Transverse colon (tissue), 4 donors: ENCODE measurements at places on chromosomes 6 and 20.
A peak's percentile ranks its signal among the peaks of the same experiment; 100 is the strongest.

DNA sequence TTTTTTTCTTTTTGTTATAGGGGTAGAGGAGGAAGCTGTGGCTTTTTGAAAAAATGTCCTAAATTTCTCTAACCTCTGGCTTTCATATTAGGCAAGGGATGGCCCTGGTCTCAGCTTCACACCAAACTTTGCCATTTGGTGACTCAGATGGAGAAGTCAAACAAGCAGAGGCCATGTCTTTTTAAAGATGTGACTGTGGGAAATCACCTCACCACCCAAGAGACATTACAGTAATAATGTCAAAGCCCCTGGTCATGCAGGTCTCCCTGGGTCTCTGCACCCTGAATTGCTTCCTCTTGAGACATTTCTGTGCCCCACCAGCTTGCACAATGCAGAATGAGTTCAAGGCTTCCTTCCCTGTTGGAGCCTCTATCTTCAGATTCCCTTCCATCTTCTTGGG is 39.5 kb upstream of the ADGRF5 start:
- H3K27me3 ChIP-seq = no peaks in the 10 kb centered on the region
- H3K4me3 ChIP-seq = no peak overlapping the region
- DNase-seq = no peak
- H3K27ac ChIP-seq = no peak overlapping the region
- H3K4me1 ChIP-seq = no peaks in the 10 kb centered on the region

- no peaks in the 10 kb centered on the region for H3K27me3 ChIP-seq
- no peak overlapping the region for H3K4me3 ChIP-seq
- H3K27ac ChIP-seq = no peak overlapping the region
- H3K36me3 ChIP-seq = no peaks in the 10 kb centered on the region
Measured at GRCh38 chr6:72967329-72967728, 258.0 kb downstream of the KHDC1L start.

DNA sequence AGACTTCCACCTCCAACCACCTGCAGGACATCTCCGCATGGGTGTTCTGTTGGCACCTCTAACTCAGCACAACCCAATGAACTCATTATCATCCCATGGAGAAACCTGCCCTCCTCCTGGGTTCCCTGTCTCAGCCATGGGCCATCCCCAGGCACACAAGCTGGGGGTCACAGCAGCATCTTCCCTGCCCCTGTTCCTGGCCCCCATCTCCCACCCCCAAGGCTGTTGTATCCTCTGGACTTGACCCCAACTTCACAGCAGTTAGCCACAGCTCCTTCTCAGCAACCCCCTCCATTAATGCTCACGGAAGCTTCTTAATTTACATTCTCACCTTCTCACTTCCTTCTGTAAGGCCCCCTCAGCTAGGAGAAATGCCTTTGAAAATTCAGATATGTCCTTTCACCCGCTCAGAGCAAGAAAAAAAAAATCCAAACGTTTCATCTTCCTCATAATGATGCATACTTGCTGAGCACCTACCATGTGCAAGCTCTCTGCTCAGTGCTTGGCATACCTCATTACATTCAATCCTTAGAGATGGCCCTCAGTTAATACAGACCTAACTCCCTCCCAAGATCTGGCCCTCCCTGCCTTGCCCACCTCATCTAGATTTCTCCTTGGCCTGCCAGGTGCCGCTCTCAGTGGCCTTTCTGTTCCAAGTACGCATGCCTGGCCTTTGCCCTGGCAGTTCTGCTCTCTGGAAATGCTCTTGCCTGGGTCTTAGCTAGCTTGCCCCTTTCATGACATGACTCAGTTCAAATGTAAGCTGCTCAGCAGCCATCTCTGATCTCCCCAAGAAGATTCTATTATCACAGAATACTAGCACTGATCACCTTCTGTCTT is 2.5 kb upstream of the NELFCD start:
- H3K4me3 ChIP-seq = no peak overlapping the region
- peaks cover 7% of the 10 kb centered on the region for H3K4me1 ChIP-seq
- no peaks in the 10 kb centered on the region for H3K27me3 ChIP-seq
- no peaks in the 10 kb centered on the region for H3K36me3 ChIP-seq
- DNase-seq = no peak
- no peak overlapping the region for H3K27ac ChIP-seq

DNA sequence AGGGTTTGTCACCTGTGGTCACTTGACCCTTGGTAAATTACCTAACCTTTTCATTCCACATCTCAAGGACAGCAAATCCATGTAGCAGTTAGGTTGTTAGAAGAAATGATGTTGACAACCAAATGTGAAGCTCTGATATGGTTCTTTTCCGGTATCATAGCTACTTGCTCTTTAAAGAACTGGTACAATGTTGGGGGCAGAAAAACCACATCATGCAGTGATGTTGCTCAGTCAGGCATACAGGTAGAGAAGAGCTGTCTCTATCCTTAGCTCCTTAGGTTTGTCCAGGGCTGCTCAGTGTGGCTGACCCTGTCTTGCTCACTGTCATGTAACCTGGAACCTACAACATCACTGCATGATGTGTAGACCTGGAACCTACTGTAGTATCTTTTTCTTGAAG is 135.5 kb downstream of the LRRC1 start:
- H3K27ac ChIP-seq = no peak overlapping the region
- no peaks in the 10 kb centered on the region for H3K27me3 ChIP-seq
- no peak overlapping the region for H3K4me3 ChIP-seq
- H3K4me1 ChIP-seq = peaks cover 22% of the 10 kb centered on the region
- no peak for DNase-seq

DNA sequence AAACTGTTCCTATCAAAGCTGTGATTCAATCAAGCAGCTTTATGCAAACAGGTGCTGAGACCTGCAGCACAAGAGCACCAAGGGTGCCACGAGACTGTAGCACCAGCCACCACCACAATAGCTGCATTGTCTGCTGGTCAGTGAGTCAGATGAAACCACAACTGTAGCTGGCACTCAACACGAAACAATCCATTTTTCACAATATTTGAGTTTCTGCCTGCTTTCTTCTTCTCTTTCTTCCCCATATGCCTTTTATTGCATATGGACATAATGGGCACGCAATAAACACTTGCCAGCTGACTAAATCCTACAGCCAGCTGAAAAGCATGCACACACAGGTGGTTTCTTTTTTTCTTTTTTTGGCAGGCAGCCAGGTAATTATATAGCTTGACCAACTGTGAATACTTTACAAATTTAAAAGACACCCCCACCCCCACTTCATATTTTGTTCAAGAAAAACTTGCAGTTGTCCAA is 16.6 kb downstream of the SLC2A12 start:
- no peak overlapping the region for H3K4me3 ChIP-seq
- peak; percentile 42 for DNase-seq
- H3K36me3 ChIP-seq = no peaks in the 10 kb centered on the region
- H3K27ac ChIP-seq = peak overlapping the region; percentile 5
- no peaks in the 10 kb centered on the region for H3K27me3 ChIP-seq

- H3K27ac ChIP-seq = no peak overlapping the region
- no peaks in the 10 kb centered on the region for H3K27me3 ChIP-seq
- H3K4me3 ChIP-seq = no peak overlapping the region
- DNase-seq = no peak
- no peaks in the 10 kb centered on the region for H3K36me3 ChIP-seq
Measured at GRCh38 chr6:12369781-12370262, 79.7 kb downstream of the EDN1 start.

- no peak overlapping the region for H3K27ac ChIP-seq
- H3K4me1 ChIP-seq = peaks cover 5% of the 10 kb centered on the region
- H3K4me3 ChIP-seq = no peak overlapping the region
- no peaks in the 10 kb centered on the region for H3K36me3 ChIP-seq
- H3K27me3 ChIP-seq = no peaks in the 10 kb centered on the region
Measured at GRCh38 chr6:151536188-151536479, 42.3 kb downstream of the CCDC170 start.

GRCh38 chr20:17967521-17968365 is 851 bp downstream of the SNX5 start:
- no peaks in the 10 kb centered on the region for H3K36me3 ChIP-seq
- H3K27me3 ChIP-seq = no peaks in the 10 kb centered on the region
- H3K27ac ChIP-seq = peak overlapping the region; percentile 99
- peak overlapping the region; percentile 78 for H3K4me3 ChIP-seq
- DNase-seq = no peak
- peaks cover 68% of the 10 kb centered on the region for H3K4me1 ChIP-seq

DNA sequence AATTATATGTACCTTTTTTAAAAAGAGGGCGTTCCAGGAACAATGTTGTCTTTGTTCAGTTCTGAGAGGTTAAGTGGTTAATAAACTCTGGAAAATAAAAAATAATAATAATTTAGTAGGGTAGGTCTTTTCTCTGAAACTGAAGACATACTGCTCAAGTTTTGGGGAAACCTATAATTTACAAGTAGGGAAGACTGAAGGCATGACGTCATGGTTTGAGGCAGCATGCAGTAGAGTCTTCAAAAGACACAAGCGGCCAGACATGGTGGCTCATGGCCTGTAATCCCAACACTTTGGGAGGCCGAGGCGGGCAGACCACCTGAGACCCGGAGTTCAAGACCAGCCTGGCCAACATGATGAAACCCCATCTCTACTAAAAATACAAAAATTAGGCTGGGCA is 14.0 kb downstream of the STAU1 start:
- no peak overlapping the region for H3K4me3 ChIP-seq
- H3K4me1 ChIP-seq = peaks cover 2% of the 10 kb centered on the region
- DNase-seq = no peak
- H3K36me3 ChIP-seq = no peaks in the 10 kb centered on the region
- H3K27me3 ChIP-seq = no peaks in the 10 kb centered on the region
- no peak overlapping the region for H3K27ac ChIP-seq

DNA sequence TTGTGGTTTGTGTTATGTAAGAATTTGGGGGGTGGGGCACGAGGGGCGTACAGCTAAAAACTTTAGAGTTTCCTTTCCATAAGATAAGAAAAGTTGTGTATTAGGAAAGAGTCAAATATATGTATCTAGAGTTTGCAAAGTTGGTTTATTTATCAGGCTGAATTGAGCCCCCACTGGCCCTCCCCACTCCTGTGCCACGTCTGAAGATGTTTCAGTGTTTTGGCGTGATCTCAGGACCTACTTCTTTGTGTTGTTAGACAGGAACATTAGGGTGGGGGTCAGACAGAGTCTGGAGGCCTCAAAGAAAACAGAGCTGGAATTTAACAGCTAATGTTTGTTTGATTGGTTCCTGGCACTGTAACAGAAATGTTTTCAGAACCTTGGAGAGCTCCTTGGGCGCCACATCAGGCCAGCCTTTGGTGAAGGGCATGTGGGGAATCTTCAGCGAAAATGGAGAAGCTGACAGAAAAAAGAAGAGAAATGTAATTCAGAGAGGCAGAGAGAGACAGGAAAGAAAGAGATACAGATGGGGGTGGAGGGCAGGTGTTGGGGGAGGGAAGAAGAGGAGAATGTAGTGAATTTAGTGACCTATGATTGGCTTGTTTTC is 674 bp downstream of the NRSN1 start:
- peaks cover 3% of the 10 kb centered on the region for H3K4me1 ChIP-seq
- DNase-seq = peak; percentile 21
- no peak overlapping the region for H3K27ac ChIP-seq
- H3K36me3 ChIP-seq = no peaks in the 10 kb centered on the region

DNA sequence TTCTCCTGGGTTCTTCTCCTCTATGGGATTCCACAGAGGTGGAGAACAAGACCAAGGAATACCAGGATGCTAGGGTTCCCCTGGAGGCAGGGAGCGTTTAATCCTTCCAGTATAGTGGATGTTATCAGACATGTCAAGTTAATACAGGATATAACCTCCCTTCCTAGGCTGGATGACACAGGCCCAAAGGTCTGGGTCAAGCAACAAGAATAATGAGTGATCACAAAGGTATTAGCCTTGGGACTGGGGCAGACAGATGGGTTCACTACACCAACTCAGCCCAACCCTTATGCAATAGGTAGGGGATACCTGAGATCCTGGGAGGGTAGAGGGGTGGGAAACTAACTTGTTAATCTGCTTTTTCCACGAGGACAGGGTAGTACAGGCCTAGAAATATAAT is 690.3 kb downstream of the HTR1B start:
- H3K27ac ChIP-seq = no peak overlapping the region
- H3K4me3 ChIP-seq = no peak overlapping the region
- H3K36me3 ChIP-seq = no peaks in the 10 kb centered on the region
- no peaks in the 10 kb centered on the region for H3K27me3 ChIP-seq
- no peaks in the 10 kb centered on the region for H3K4me1 ChIP-seq

- H3K27me3 ChIP-seq = peaks cover 100% of the 10 kb centered on the region
- DNase-seq = no peak
- no peak overlapping the region for H3K4me3 ChIP-seq
Measured at GRCh38 chr6:5999688-6000608, 6.8 kb downstream of the NRN1 start.
